ENCODE measurements at places on chromosomes 3 and 15.
A peak's percentile ranks its signal among the peaks of the same experiment; 100 is the strongest.

DNA sequence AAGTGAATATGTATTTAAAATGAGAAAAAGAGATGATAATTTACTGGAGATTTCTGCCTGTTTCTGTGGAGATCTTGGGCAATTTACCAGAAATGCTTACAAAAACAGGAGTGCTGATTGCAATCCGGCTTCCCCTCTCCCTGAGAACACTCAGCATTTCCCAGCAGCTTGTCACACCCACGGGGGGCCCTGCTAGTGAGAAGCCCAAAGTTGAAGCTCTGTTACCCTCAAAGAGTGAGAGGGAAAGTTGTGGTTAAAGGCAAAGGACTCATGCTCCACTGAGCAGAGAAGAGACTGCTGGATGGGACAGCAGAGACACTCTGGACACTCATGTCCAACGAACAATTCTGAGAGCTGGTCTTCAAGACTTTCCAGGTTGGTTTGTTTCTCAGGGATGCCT is 2.9 kb downstream of the MCTP2 start:
- no peak for DNase-seq

DNA sequence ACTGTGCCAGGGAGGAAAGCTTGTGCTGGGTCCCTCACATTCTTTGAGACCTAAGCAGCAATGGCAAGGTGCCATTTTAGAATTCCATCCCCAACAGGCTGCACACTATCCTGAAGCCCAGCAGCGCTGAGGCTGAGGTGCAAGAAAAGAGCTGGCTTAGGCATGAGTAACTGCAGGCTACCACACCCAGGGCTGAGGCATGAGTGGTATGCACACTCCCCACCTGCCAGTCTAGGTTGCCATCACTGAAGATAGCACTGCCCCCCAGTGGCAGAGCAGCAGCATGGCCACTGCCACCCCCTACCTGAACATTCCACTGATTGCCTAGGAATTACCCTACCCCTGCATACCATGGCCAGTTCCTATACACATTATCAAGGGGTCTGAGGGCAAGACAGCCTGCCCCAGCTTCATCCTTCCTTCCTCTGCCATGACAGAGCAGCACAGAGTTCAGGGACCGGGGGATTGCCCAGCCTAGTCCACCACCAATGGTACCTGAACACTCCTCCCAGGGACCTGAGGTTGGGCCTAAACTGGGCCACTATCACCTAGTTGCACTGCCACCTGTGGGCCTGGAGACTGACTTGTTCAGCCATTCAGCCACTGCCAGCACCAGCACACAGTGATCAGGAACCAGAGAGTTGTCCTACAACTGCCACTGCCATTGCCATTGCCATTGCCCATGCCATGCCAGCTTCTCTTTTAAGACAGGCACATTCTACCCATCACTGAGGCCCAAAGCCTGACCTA is 129.8 kb downstream of the SATB1 start:
- DNase-seq: peak; percentile 2

DNA sequence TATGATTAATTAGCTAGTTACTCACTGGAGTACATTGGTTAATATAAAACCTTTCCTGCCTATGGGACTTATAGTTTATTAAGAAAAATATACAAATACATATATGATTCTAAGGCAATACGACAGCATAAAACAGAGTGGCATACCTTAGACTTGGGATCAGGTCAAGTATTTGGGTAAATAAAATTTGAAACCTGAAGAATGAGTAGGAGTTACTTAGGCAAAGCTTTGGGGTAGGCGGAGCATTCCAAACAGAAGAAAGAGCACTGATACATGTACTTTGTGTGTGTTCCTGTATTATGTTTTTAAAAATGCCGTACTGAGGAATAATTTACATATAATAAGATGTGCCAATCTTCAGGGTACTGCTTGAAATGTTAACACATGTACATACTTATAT is 15.1 kb downstream of the ZPLD1 start:
- no peak for DNase-seq

GRCh38 chr3:65788461-65788860 is 250.3 kb downstream of the MAGI1 start:
- no peak for DNase-seq

DNA sequence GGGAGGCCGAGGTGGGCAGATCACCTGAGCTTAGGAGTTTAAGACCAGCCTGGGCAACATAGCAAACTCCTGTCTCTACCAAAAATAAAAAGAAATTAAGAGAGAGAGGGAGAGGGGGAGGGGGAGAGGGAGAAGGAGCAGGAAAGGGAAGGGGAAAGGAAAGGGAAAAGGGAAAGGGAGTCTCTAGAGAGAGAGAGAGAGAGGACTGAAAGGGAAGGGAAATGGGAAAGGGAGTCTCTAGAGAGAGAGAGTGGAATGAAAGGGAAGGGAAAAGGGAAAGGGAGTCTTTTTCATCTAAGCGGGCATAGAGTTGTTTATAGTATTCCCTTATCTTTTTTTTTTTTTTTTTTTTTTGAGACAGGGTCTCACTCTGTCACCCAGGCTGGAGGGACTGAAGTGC is 148.1 kb downstream of the NEO1 start:
- DNase-seq: no peak

DNA sequence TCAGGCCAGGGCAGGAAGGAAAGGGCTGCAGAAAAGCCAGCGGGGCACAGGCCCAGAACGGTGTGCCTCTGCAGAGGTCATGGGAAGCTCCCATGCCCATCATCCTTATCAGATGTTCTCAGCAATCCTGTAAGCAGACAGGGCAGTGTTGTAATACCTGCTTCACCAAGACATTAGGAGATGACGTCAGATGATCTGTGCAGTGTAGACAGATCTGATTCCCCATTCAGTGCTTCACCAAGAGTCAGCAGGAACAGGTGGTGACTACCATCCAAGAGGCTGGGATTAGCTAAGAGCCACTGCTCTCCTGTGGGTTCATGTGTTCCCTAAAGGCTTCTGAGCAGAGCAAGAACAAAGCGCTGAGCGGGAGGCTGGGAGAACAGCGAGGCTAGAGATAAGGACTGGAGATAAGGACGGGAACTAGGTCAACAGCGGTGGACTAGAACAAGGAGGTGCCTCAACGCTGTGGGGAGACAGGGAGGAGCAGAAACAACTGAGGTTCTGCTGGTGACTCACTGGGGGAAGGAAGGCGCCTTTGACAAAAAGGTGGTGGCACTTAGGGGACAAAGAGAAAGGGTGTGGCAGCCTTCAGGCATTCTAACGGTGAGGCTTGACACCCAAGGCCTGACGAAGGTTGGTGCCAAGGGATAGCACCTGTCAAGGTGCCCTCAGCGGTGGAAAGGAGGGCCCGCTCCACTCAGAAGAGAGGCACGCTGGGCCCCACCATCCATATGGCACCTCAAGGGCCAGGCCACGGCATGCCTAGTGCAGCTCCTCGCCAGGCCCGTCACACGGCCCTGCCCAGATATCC is 28.4 kb downstream of the CCDC12 start:
- no peak for DNase-seq

DNA sequence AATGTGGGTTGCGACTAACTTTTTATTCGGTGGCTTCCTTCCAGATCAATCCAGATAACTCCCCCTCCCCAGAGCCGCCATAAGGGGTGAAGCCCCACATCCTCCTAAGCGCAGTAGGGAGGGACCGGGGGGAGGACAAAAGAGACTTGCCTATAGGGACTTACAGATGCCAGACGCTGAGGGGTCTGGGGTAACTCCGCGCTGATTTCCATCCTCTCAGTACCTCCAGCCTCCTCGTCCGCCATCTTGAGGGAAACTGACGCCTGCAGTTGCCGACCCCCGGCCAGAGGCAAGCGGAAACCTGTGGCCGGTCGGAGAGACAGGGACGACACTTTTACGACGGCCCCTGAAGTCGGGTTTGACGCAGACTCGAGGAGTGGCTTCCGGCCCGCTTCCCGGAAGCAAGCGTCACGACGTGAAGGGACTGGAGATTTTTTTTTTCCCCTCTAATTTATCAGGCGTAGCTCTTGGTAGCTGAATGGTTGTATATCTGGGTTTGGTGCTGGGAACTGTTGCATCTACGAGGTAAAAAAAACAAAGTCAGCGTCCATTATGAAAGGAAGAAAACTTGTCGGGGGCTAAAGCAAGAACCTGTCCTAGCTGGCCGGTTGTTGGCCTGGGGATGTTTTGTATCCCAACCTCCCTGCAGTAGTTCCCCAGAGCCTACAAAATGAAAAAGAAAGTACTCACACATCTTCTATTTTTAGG is at the start of gene UBR1:
TSS of gene UBR1 (minus strand) at position 261 of the 708 bp plus-strand sequence. CDS start at position 245, 16 bp downstream.
- peak; percentile 86 for DNase-seq

DNA sequence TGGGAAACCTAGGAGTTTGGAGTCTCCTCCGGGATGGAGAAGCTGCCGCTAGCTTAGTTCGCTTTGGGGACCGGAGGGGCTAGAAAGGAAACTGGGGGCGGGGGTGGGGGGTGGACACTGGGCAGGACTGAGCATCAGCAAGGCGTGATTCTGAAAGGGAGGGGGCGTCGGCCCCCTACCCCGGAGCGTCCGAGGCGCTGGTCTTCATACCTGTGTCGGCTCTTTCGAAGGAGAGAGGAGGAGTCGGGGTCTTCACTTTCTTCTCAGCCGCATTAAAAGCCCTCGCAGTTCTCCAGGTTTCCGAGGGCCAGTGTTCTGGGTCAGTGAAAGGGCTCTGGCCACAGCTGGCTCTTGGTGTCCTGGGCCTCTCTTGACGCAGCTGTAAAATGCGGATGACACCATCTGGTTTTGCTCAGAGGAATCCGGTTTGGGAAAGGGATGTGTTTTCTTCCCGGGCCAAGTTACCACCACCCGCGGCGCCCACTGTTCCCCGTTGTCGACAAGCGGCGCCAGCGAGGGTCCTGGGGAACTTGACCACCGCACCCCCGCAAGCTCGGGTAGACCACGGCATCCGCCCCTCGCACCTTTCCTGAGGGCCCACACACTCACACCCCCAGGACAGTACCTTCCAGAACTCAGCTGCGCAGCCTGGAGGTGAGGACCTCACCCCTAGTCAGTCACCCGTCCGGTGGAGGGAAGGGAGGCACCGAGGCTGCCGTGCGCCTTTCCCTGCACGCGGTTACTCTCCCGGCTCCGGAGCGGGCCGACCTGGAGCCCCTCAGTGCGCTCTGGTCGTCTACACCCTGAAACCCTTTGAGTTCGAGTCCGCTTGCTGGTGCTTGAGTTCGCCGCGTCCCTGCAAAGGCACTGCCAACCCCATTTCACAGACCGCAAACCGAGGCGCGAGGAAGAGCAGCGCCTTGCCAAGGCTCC is 660 bp downstream of the CCK start:
- no peak for DNase-seq

GRCh38 chr3:35690271-35690670 is 50.9 kb downstream of the ARPP21 start:
- DNase-seq: no peak

GRCh38 chr3:102200126-102200525 is 234.7 kb upstream of the ZPLD1 start:
- no peak for DNase-seq

DNA sequence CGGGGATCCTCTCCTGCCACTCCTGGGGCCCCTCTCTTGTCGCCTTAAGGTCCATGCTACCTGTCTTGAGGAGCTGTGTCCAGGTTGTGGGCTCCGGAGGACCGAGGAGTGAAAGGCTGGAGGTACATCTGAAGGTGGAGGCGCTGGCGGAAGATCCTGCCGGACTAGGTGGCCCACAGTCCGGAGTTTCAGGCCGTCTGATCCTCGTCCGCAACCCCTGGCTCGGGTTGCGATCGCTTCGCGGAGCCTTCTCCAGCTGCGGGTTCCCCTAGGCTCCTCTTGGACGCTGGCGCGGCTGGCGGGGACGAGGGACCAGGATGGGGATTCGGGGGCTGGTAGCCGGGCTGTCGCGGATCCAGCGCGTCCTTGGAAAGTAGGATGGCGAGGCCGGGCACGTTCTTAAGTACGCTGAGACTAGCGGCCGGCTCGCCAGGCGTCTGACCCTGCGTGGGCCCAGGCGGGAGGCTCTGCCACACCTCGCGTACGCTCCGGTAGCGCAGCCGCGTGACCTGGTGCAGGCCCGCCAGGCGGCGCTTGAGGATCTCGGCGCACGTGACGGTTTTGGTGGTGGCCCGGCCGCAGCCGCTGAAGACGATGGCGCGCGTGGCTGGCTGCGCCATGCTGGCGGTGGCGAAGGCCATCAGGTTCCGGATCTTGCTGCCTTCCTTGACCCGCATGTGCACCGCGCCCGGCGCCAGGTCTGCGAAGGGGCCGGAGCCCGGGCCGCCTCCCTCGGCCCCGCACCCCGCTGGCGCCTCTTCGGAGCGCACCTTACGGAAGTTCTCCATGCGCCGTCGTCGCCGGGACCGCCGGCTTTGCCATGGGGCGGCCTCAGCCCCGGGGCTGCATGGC is 550 bp downstream of the RPP25 start:
- DNase-seq: no peak

- DNase-seq: no peak
Observed at GRCh38 chr3:128471720-128472119, 5.0 kb upstream of the DNAJB8 start.

Measured in NCI-H1048 (cell line).